ENCODE measurements at places on chromosomes 5 and 9. TPM values are rescaled to one million over a fixed set of nuclear protein-coding genes. Genes with fewer than 3 reads are reported as not detected.
A peak's percentile ranks its signal among the peaks of the same experiment; 100 is the strongest.

DNA sequence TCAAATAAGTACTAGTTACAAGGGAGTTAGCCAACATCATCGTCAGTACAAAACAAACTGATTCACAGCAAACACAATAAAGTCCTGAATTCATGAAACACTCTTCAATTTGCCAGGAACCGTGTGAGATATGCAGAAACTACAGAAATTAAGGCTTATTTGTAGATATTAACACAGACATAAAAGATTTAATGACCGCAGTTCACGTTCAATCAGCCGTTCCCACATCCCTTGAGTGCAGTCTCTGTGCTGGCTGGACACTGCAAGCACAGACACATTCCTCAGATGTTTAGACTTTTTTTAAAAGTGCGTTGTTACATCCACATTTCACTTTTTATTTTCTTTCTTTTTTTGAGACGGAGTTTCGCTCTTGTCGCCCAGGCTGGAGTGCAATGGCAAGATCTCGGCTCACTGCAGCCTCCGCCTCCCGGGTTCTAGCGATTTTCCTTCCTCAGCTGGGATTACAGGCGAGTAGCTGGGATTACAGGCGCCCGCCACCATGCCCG lies 566 bp upstream of the CEP78 start:
- DNase-seq: peak; percentile 13

DNA sequence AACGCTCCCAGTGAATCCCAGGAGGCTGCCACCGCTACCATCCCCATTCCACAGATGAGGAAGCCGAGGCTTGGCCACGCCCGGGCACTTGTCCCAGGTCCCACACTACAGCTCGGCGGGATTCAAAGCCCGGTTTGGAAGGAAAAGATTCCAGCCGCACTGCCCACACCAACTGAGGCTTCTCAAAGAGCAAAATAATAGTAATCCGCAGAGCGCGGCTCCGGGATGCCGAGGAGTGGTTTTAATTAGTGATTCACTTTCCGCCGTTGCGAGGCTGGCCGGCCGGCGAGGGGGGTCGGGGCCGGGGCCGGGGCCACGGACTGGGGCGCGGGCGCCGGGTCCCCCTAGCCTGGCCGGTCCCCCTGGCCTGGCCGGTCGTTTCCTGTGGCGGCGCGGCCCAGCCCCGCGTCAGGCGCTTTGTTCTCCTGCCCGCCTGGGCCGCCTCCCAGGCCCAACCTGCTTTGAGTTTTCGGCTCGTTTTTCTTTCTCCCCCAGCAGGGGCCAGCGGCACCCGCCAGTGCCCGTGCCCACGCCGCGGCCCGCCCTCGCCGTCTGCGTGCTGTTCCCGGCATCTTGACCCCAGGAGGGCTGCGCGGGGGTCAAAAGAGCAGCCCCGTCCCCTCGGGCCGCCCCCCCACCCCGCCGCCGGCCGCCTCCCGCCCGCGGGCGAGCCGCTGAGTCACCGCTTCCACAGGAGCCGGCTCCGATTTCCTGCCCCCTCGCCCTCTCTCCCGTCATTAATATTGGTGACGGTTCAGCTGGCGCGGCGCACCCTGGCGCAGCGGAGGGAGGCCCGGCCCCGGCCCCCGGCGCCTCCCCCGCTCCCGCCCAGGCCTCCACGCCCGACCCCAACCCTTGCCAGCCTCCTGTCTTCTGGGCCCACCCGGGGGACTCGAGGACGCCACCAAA lies 31.2 kb downstream of the FGF18 start:
- DNase-seq: no peak

GRCh38 chr9:115034801-115035200 lies 83.2 kb downstream of the TNC start:
- DNase-seq: peak; percentile 68

SOHLH1 gene
- not detected for total RNA-seq

SYK gene
- total RNA-seq: not detected

DNA sequence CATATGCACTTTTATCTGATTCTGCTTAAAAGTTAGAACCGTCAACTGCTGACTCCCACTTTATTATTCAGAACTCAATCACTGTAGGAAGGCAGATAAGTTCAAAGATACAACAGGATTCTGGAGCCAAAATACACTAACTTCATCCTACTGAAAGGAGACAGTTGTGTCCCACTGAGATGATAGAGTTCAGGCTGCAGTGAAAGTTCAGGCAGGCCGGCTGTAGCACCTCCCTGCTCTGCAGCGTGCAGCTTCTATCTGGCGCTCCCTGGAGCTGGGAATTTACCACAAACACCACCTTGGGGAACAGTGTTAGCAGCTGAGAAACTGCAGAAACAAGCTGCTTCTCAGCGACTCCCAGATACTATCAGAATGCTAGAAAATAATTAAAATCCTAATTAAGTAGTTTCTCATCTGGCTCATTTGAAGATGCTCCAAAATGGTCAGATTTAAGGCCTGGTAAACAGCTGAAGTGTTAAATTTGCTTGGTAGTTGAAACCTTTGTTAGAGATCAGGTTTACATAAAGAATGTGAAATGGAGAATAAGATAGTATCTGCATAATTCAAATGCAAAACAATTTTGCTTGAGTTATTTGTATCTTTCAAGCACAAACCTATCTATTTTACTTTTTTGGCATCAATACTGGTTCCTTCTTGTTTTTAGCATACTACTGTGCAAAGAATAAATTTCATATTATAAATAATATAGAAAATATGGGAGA lies 52.3 kb upstream of the CNTLN start:
- DNase-seq: no peak

DNA sequence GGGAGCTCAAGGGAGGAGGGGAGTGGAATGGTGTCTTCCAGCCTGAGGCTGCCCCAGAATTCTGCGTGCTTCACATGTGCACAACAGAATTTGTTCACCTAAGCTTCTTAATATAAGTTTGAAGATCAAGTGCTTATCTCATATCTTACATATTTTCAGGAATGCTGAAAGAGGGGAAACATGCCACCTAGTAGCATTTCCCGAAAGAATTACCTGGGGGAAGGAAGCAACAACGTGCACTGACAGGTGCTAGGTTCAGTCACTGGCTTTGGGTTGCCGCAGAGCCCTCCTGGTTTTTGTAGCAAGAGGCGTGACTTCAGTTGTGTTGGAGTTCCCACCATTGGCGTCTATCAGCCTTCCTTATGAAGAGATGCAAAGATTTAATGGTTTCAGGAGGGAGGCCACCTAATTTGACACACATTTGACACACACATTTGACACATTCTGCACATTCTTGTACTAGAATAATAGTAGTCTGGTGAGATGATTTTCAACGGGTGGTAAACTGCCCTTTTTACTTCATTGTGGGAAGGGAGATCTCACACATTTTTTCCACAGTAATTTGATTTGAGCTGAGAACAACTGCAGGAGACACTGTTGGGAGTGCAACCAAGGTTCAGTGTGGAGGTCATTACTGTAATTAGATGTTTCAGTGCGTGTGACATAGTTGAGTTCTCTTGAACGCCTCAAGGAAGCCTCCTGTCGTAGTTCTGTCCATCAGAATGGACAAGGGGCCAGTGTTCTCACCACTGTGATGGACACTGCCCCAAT lies 481.3 kb downstream of the CCDC171 start:
- no peak for DNase-seq

GRCh38 chr5:132808866-132809265 lies 4.2 kb upstream of the SOWAHA start:
- DNase-seq: no peak

ITGA2 gene
- 28.4 TPM for total RNA-seq

DNA sequence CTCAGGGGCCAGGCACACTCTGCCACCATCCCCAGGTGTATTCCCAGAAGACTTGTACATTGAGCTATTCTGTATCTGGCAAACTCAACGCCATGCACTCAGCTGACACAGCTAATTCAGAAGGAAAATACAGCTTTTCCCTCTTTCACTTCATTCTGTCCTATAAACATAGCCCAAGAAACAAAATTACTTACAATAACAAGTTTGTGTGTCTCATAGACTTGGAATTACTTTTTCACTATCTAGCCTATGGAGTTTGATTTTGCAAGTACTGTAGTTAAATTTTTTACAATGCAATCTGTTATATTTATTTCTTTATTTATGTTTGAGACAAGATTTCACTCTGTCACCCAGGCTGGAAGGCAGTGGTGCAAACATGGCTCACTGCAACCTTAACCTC lies 125.1 kb upstream of the KLF9 start:
- DNase-seq: no peak

GRCh38 chr5:171386861-171387344 lies 746 bp upstream of the NPM1 start:
- DNase-seq: peak; percentile 13

DNA sequence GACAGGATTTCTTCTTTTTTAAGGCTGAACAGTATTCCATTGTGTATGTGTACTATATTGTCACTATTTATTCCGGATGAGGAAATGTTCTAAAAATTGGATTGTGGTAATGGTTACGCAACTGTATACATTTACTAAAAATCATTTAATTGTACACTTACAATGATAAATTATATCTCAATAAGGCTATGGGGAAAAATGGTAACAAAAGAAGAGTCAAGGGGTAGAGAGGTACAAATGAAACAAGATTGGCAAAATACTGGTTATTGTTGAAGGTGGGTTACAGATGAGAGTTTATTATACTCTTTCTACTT lies 62.3 kb upstream of the TNFAIP8 start:
- no peak for DNase-seq

- DNase-seq: no peak
These were observed 2.5 kb downstream of the EGFL7 start for GRCh38 chr9:136665111-136665703.

- peak; percentile 37 for DNase-seq
These were observed 14.4 kb upstream of the SCGB3A1 start for GRCh38 chr5:180605554-180606214.

IL5 gene
- not detected for total RNA-seq

DNA sequence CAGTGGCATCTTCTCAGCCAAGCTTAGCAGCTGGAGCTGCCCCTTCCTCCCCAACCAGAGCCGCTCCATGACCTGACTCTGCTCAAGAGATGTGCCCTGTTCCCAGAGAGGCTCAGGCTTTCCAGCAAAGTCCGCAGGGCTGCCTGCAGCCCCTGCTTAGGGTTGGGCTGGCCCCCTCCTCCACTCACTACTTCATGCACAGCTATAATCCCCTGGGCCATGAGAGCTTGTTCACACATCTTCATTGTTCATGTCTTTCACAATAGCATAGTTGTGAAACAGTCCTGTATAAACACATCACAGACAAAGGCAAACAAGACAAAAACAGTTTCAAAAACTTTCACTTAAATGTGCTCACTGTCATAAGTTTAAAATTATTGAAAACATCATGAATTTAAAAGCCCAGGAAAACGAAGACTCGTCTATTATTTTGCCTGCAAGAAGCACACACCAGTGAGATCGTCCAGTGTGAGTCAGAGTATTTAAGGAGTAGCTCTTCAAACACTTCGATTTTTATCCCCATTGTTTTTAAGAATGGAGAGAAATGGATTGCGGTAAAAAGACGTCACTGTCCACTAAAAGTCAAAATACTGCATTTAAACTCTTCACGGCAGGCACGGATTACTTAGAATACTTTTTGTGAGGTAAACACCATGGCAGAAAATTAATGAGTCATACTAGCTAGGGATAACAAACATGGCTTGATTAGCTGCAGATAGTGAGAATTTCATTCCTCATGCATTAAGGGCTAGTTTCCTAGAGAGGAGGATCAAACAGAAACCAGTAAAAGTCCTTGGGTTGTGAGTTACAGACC lies 40.7 kb upstream of the S1PR3 start:
- peak; percentile 44 for DNase-seq

GRCh38 chr5:18652404-18653215 lies 1018.4 kb downstream of the TAF11L14 start:
- DNase-seq: no peak

PCDHGA7 gene
- total RNA-seq: 5.5 TPM

DNA sequence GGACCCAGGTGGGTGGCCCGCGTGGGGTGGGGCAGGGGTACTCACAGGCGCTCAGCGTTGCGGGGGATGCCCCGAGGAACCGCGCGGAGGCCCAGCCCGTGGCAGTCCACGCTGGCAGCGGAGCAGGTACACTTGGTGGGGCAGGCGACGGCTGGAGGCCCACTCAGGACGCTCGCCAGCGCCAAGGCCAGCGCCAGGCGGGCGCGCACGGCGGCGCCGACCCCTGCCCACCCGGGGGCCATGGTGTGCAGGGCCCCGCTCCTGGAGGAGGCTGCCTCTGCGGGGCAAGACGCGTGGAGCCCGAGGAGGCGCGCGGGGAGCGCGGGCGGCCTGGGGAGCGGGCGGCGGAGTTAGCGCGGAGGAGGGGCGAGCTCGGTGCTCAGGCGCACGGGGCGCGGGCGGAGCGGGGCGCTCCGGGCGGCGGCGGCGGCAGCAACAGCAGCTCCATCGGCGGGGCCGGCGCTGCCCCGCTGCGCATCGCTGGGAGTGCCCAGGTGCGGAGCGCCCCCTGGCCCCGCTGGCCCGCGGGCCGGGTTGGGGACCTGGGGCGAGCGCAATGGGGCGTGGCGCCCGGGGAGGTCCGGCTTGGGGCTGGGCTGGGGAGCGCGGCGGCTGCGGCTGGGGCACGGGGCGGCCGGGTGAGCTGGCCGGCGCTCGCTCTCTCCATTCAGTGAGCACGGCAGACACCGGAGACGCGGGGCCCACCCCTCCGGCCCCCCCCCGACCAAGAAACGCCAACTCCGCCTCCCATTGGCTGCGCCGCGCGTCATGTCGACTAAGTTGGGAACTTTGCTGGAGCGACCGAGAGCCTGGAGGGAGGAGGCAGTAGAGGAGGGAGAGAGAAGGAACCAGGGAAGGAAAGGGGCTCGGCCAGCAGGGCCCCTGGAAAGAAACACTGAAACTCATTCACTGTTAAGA lies at the start of gene SLIT3:
Gene SLIT3 (minus strand): TSS at position 672 of the 918 bp plus-strand sequence. CDS start 430 bp downstream, at position 242.
- peak; percentile 75 for DNase-seq

ADAMTS16 gene
- total RNA-seq: 3.4 TPM

- no peak for DNase-seq
These were observed 35.5 kb downstream of the TTC1 start for GRCh38 chr5:160044391-160044804.

DNA sequence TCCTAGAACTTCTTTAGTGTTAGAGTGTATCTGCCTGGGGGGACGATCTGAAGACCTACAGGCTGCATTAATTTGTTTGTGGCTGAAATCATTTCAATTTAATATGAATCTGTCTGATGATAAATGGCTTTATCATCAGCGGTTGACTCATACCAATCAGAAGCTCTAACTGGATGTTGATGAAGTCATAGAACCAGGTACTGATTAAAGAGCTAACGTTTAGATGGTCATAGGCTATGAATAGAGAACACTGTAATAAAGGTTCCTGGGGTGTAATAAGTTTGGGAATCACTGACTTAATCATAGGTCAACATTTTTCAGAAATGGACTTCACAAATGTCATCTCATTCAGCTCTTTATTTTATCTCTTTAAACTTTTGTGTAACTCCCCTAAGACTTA lies 329.9 kb downstream of the MSX2 start:
- DNase-seq: no peak

OR1J2 gene
- total RNA-seq: not detected

- DNase-seq: no peak
These were observed 2.2 kb downstream of the ZSWIM6 start for GRCh38 chr5:61333954-61334867.

- DNase-seq: peak; percentile 40
These were observed 83.9 kb downstream of the DCP2 start for GRCh38 chr5:113060408-113061025.

DNA sequence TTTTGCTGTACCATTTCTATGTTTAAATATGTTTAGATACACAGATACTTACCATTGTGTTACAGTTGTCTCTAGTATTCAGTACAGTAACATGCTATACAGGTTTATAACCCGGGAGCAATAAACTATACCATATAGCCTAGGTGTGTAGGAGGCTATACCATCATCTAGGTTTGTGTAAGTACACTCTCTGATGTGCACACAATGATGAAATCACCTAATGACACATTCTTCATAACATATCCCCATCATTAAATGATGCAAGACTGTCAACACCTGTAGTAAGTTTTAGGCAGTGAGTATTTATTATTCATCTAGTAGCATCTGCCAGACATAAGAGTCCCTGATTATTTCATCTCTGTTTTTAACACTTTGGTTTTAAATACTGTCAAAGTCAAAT lies 7.3 kb upstream of the DHFR start:
- no peak for DNase-seq

Data from RPMI7951 (cell line).